ENCODE measurements at places on chromosomes 11 and 22.

DNA sequence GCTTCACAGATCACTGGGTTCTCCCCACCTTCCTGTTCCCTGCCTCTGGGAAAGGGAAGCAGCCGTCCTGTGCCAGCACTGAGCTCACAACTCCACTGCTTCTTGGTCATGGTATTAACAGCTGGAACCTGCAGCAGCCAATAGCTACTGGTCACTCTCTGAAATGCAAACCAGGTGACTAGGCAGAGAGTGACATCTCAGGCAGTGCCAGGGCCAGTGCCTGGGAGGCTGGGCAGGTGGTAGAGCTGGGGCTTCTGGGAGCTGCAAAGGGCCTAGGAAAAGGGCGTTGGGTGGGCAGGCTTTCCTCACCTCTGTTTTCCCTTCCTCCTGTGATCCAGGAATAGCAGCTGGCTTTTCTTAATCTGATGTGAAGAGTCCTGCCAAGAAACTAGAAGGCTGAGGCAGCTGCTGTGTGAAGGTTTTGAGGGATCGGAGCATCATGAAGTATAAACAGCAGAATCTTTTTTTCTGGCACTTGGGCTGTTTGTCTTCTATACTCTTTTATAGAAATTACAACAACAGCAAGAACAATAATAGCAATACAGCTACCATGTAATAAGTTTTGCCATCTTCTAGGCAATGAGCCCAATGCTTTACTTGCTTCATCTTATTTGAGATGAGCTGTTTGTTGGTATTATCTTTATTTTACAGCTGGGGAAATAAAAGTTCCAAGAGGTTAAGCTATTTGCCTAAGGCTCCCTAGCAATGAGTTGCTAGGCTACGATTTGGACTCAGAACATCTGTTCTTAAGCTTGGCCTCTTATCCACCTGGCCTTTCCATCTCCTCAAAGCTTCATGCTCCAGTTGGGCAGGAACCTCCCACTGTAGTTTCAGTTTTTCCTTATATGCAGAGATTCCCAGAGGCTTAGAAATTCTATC lies 22.0 kb upstream of the CD44 start:
- no peak for DNase-seq

DNA sequence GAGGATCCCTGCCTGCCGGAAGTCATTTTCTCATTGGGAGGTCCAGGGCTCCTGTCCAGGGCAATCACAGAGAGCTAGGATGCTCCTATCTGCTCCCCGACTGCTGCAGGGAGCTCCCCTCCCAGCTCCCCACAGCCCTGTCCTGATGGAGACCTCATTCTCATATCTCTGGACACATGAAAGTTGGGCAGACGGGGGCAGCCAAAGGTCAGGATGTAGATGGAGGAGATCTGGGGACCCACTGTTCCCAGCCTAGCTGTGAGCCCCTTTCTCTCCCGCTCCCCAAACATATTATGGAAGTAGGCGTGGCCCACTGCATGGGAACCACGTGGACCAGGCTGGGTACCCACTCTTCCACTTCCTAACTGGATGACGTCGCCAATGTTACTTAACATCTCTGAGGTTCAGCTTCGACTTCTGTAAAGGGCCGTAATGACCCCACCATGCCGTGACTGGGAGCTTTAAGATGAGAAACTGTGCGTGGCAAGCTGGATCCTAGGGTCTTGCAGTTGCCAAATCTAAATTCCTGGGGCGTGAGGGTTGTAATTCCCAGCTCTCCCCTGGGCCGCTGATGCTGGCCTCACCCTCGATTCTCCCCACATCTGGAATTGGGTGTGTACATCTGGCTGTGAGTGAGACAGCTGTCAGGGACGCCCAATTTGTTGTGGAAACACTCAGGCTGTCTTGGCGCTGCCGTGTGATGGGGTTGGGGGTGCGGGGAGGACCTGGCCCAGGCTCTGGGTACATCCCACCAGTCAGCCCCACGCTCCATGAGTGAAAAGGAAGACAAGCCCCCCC lies 1.8 kb downstream of the CDC42EP2 start:
- no peak for DNase-seq

DNA sequence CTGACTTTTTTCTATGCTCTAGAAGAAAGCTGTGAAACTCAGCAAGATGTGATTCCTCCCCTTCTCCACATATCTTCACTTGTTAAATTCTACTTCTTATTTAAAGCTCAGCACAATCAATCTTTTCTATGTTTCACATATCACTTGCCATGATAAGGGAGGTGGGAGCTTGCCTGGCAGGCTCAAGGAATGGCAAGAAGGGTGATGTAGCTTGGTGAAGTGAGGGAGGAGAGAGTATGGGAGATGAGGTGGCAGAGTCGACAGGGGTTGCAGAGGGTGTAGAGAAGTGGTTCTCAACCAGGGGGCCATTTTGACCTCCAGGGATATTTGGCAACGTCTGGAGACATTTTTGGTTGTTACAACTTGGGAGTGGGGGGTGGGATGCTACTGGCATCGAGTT lies 120.6 kb upstream of the TIMP3 start:
- DNase-seq = no peak

GRCh38 chr11:70740488-70740851 lies 342.1 kb downstream of the CTTN start:
- DNase-seq = no peak

- DNase-seq = no peak
Observed at GRCh38 chr11:132111838-132112237, 741.4 kb downstream of the NTM start.

All from ELF-1 (cell line).